Right ventricle myocardium inferior (tissue), 1 donor: ENCODE measurements at places on chromosomes 3 and 15.

- no peak for DNase-seq
Measured at GRCh38 chr3:29898171-29898965, 617.5 kb downstream of the RBMS3 start.

DNA sequence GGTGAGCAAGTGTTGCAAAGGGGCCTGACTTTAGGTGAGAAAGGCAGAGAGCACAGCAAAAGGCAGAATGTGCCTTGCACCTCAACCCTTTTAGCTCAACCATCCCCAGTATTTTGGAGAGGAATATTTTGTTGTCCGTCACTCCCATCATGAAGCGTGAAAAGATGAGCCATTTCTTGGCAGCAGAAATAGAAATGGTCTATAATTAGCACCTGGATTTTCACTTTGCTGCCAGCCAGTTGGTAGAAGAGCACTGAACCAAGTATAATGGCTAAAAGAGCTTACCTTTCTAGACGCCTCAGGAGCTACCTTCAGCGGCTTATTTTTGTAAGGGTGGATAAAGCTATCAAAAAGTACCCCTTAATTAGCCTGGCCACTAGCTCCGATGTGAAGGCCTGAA is 406.7 kb downstream of the OCA2 start:
- DNase-seq, result no peak

- DNase-seq, result no peak
Measured at GRCh38 chr15:70002897-70003296, 94.8 kb downstream of the TLE3 start.

GRCh38 chr3:157110761-157111278 is 49.1 kb downstream of the CCNL1 start:
- no peak for DNase-seq

GRCh38 chr15:34890424-34890823 is 79.1 kb downstream of the AQR start:
- no peak for DNase-seq

GRCh38 chr3:174072675-174073074 is 675.1 kb downstream of the NLGN1 start:
- no peak for DNase-seq

- DNase-seq, result no peak
Measured at GRCh38 chr3:136658946-136659682, 93.1 kb downstream of the STAG1 start.

- DNase-seq, result no peak
Measured at GRCh38 chr3:62918777-62919176, 43.6 kb upstream of the CADPS start.

- no peak for DNase-seq
Measured at GRCh38 chr15:48477795-48478360, 146.6 kb downstream of the DUT start.

DNA sequence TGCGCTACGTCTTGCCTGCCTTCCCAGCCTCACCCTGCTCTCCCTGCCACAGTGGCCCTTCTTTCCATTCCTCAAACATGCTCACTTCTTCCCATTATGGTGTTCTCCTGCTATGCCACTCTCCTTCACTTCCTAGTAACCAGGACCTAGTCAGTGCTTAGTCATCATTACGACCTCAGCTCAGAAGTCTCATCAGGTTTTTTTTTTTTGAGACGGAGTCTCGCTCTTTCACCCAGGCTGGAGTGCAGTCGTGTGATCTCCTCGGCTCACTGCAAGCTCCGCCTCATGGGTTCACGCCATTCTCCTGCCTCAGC is 149.5 kb downstream of the GREM1 start:
- no peak for DNase-seq

- DNase-seq, result peak; percentile 60
Measured at GRCh38 chr15:90881181-90881977, 2.9 kb upstream of the FES start.
